ENCODE measurements at places on chromosomes 16 and 17.

DNA sequence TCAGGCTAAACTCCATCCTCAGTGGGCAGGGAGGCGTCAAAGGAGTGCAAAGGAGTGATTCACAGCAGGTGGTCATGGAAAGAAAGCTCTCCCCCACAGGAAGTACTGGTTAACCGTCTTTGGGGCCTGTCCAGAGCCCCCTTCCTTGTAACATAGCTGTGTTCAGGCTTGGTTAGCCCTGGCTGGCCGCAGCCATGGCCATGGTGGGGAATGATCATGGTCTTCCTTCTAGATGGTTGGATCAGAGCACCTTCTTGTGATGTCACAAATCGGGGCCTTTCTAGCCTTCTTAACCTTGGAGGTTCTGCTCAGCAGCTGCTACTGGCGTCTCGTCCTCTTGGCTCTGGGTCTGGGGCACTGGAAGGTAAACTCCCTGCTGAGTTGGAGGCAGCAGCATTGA is 15.8 kb downstream of the NKD1 start:
- DNase-seq: no peak

DNA sequence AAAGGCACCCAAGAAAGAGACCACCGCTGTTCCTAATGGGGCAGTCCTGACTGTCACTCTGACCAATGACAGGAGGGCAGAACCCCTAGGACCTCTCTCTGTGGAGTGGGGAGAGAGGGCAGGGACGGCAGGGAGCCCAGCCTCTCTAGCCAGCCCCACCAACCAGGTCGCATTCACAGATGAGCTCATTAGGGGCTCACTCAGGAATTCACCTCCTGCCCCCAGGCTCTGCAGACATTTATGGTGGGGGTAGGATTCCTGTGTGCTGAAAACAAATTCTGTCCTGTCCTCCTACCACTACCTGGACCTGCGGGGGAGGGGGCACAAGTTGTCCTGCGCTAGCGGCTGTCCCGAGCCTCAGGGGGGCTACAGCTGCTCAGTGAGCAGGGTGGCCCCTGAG is 27.7 kb upstream of the GPRC5C start:
- DNase-seq: no peak

GRCh38 chr16:30183233-30184095 is at the start of gene CORO1A:
Gene CORO1A, plus strand, starts transcription at chr16:30183602. Its CDS starts 1,608 bp downstream, at chr16:30185210.
- peak; percentile 78 for DNase-seq

- DNase-seq: no peak
These were observed 6.1 kb downstream of the ACADVL start for GRCh38 chr17:7225711-7226331.

DNA sequence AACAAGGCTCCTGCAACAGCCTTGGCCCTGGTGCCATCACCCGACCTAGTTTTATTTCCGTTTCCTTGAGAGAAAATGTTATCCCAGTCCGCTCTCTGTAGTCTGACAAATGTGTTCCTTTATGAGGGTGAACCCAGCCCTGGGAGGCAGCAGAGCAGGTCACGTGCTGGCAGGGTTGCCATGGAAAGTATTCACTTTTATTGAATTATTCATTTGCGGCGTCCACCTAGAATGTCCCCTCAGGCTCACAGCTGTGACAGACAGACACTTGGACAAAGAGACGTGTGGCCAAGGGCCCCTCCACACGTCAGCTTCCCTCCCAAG is 90.0 kb downstream of the WSCD1 start:
- no peak for DNase-seq
